ENCODE measurements at places on chromosomes 4 and X.

GRCh38 chr4:55553441-55554201 is 6.9 kb upstream of the CLOCK start:
- no peaks in the 10 kb centered on the region for H3K36me3 ChIP-seq
- H3K27ac ChIP-seq, result no peak overlapping the region
- no peak overlapping the region for H3K4me3 ChIP-seq
- peaks cover 1% of the 10 kb centered on the region for H3K4me1 ChIP-seq
- no peak for DNase-seq
- peaks cover 2% of the 10 kb centered on the region for H3K27me3 ChIP-seq

GRCh38 chr4:45423896-45424295 is 697.5 kb upstream of the GNPDA2 start:
- H3K4me1 ChIP-seq, result no peaks in the 10 kb centered on the region
- no peak overlapping the region for H3K27ac ChIP-seq

- H3K4me1 ChIP-seq, result peaks cover 19% of the 10 kb centered on the region
- H3K27ac ChIP-seq, result no peak overlapping the region
- H3K27me3 ChIP-seq, result peaks cover 3% of the 10 kb centered on the region
Observed at GRCh38 chr4:80092088-80092487, 19.1 kb upstream of the ANTXR2 start.

DNA sequence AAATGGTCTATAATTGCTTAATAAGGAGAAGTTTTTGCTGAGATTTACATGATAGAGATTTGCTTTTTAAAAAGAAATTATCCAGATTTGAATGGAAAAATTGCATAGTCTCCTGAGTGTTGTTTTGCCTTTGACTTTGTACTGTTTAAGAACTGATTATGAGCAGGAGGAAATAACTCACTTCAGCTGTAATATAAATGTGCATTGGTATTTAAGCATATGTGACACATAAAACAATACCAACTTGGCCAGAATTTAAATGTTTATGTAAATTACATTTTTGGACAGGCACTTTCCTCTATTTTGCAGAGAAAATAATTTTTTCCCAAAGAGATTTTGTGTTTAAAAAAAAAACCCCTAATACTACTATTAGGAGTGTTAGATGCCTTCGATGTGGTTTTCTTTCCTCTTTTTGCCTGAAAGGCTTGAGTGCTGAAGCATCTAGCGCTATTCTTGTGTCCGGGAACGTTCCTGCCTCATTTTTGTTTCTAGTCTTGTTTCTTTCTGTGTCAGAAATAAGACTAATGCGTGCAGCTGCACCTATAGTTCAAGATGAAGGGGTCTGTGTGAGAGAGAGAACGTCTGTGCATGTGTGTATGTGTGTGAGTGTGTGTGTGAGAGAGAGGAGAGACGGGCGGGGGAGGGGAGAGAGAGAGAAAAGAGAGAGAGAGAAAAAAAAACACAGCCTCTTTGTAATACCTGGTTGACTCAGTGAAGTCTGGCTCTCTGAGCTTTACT is 60.8 kb downstream of the TBL1X start:
- peak overlapping the region; percentile 13 for H3K27ac ChIP-seq
- H3K27me3 ChIP-seq, result no peaks in the 10 kb centered on the region
- H3K4me1 ChIP-seq, result peaks cover 31% of the 10 kb centered on the region
- no peaks in the 10 kb centered on the region for H3K36me3 ChIP-seq

GRCh38 chr4:111572470-111572869 is 572.8 kb upstream of the FAM241A start:
- no peak overlapping the region for H3K27ac ChIP-seq
- H3K36me3 ChIP-seq, result no peaks in the 10 kb centered on the region
- H3K27me3 ChIP-seq, result no peaks in the 10 kb centered on the region
- DNase-seq, result no peak
- peaks cover 2% of the 10 kb centered on the region for H3K4me1 ChIP-seq

DNA sequence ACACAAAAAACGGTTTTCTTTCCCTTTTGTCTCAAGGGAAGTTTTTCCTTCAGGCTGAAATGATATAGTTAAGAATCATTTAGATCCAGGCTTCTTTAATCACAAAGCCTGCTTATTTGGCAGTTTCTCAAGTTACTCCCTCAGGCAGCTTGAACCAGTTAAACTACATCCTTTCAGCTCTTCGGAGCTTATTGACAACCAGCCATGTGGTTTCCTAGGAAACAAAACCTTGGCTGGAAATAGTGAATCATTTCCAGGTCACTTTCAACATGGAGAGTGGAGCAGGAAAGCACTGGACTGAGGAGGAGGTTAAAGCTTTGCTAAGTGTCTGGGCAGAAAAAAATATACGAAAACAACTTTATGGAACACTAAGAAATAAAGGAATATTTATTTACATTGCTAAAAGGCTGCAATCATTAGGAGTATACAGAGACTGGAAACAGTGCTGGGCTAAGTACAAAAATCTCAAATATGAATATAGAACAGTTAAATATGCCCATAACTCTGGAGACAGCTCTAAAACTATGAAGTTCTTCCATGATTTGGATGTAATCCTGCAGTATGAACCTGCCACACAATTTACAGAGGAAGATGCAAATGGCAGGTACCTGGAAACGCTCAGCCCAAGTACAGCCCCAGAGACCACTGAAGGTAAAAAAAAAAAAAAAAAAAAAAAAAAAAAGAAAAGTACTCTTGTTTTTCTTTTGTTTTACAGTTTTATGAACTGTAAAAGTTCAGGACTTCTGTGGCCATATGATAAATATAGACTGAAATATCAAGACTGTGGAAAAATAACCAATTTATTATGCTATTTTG is 23.2 kb upstream of the AASDH start:
- peak overlapping the region; percentile 97 for H3K27ac ChIP-seq
- no peaks in the 10 kb centered on the region for H3K27me3 ChIP-seq
- H3K4me1 ChIP-seq, result peaks cover 48% of the 10 kb centered on the region
- H3K36me3 ChIP-seq, result peaks cover 8% of the 10 kb centered on the region
- DNase-seq, result no peak

- no peaks in the 10 kb centered on the region for H3K36me3 ChIP-seq
- H3K4me1 ChIP-seq, result peaks cover 22% of the 10 kb centered on the region
- peak; percentile 29 for DNase-seq
Observed at GRCh38 chrX:107826238-107827029, 768 bp downstream of the MID2 start.

DNA sequence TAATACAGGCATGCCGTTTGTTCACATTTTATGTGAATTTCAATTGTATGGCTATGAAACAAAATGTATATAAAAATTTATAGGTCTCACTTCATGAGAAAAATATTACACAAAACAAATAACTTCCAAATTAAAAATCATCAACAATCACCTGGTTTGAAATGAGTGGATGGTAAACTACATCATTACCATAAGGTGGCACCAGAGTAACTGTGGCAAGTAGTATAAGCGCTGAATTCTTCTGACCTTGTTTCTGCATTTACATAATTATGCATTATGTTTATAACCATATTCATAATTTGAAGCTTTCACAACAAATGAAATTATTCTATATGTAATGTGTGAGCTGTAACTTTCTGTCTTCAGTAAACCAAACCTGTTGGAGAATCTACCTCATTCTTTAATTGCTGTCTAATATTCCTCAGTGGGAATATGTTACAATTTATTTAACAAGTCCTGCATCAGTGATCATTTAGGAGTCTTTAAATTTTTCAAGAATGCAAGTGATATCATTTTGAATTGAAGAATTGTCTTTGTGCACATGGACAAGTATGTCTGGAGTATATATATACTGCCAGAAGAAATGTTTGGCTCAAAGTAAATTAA is 55.2 kb downstream of the MMRN1 start:
- H3K36me3 ChIP-seq, result no peaks in the 10 kb centered on the region
- H3K27me3 ChIP-seq, result peaks cover 4% of the 10 kb centered on the region
- H3K4me3 ChIP-seq, result no peak overlapping the region
- H3K4me1 ChIP-seq, result peaks cover 6% of the 10 kb centered on the region

GRCh38 chr4:42817913-42818312 is 74.6 kb upstream of the GRXCR1 start:
- peaks cover 1% of the 10 kb centered on the region for H3K27me3 ChIP-seq
- no peak overlapping the region for H3K27ac ChIP-seq
- H3K4me3 ChIP-seq, result no peak overlapping the region
- H3K4me1 ChIP-seq, result no peaks in the 10 kb centered on the region
- DNase-seq, result no peak

DNA sequence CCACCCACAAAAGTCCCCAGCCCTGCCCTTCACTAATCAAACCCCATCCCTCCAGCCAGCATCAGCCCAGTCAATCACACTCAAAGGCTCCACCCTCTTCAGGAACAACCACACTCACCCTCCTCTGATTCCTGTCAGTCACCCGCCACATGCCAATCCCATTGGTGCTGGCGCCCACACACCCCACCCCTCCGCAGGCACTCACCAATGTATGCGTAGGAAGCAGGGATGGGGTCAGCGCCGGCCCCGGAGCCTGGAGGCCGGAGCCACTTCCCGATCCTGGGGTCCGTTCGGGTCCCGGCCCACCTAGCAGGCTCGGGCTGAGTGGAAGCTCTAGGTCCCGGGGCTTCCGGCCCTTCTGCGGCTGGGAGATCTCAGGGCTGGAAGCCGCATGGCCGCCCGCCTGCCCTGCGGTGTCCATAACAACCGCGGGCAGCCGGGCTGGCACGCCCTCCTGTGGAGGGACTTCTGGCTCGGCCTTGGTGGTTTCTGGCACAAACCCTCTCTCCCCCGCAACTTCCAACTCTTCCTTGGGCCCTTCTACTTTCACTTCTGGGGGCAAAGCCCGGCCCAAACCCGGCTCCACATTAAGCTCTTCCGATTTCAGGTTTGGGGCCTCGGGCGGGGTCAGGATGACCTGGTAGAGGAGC is 7.9 kb upstream of the CFP start:
- H3K36me3 ChIP-seq, result peaks cover 40% of the 10 kb centered on the region
- H3K27ac ChIP-seq, result no peak overlapping the region
- no peaks in the 10 kb centered on the region for H3K27me3 ChIP-seq
- H3K4me1 ChIP-seq, result no peaks in the 10 kb centered on the region
- H3K4me3 ChIP-seq, result no peak overlapping the region

DNA sequence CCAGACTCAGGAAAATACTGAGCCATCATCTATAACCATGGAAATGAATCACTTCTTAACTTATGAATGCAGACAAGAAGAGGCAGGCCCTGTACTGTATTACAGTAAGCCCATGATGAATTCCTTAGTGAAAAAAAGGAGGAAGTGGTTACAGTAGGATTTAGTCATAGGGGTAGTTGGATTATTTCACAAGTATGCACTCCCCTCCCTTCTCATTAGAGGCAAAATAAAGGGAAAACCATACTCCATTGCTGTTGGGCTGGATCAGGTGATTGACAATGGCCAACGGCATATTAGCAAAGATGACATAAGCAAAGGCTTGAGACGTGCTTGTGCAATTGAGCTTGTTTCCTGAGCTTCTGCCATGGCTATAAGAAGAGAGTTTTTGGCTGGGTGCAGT is 181.1 kb upstream of the PRPS2 start:
- DNase-seq, result no peak
- peaks cover 20% of the 10 kb centered on the region for H3K27me3 ChIP-seq
- no peak overlapping the region for H3K27ac ChIP-seq
- H3K4me3 ChIP-seq, result no peak overlapping the region
- no peaks in the 10 kb centered on the region for H3K36me3 ChIP-seq

DNA sequence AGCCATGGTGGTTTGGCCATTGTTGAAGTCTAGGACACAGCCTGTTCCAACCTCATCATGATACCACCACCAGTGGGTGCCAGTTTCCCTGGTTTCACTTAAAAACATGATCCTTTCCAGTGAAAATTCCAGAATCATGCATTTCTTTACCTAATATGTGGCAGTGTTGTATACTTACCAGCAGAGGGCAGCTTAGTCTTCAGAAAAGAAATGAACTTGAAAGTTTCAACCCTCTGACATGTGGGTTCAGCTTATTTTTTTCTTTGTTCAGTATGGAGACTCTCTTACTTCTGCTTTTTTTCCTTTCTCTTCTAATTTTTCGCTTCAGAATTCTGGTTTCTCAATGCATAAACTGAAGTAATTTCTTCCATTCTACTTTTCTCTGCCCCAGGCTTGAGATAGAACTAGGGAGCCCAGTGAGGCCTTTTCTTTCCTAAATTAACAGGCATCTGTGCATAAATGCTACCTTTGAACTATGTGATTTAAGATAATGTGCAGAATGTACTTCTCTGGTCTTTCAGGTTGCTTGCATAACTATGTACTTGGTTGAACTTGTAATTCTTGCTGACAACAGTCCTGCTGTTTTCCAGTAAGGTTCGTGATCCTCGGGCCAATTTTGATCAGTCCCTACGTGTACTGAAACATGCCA is 10.7 kb downstream of the LIAS start:
- peaks cover 20% of the 10 kb centered on the region for H3K4me1 ChIP-seq
- H3K27ac ChIP-seq, result peak overlapping the region; percentile 98
- peaks cover 9% of the 10 kb centered on the region for H3K36me3 ChIP-seq
- no peaks in the 10 kb centered on the region for H3K27me3 ChIP-seq

GRCh38 chr4:144183165-144183564 is 42.6 kb upstream of the GYPA start:
- DNase-seq, result no peak
- H3K36me3 ChIP-seq, result no peaks in the 10 kb centered on the region
- H3K4me1 ChIP-seq, result peaks cover 23% of the 10 kb centered on the region
- H3K27me3 ChIP-seq, result no peaks in the 10 kb centered on the region

- H3K36me3 ChIP-seq, result no peaks in the 10 kb centered on the region
- H3K27me3 ChIP-seq, result peaks cover 2% of the 10 kb centered on the region
- H3K4me3 ChIP-seq, result no peak overlapping the region
- H3K27ac ChIP-seq, result no peak overlapping the region
- H3K4me1 ChIP-seq, result no peaks in the 10 kb centered on the region
Observed at GRCh38 chr4:163588532-163588931, 94.0 kb downstream of the TMA16 start.

DNA sequence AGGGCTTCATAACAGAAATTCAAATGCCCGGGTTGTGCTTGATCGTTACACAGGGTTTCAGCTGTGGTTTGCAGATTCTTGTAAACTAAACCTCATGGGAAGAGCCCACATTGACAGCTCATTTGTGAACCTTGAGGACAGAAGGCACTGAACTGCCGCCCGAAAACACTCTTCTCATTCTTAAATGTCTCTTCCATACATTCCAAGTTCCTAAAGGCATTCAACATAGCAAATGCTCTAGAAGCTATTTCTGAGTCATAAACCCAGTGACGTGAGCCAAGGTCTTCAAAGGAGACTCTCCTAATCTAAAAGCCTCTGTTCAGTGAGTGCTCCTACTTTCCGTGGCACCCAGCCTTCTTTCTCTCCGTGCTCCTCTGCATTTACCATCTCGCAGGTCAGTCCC is 737.8 kb upstream of the FRG1 start:
- H3K4me3 ChIP-seq, result no peak overlapping the region
- no peak overlapping the region for H3K27ac ChIP-seq
- H3K4me1 ChIP-seq, result peaks cover 16% of the 10 kb centered on the region
- DNase-seq, result no peak
- H3K36me3 ChIP-seq, result no peaks in the 10 kb centered on the region

- peaks cover 2% of the 10 kb centered on the region for H3K36me3 ChIP-seq
- H3K4me3 ChIP-seq, result no peak overlapping the region
- peaks cover 44% of the 10 kb centered on the region for H3K4me1 ChIP-seq
- no peaks in the 10 kb centered on the region for H3K27me3 ChIP-seq
Observed at GRCh38 chrX:2707334-2707760, 16.3 kb downstream of the CD99 start.

DNA sequence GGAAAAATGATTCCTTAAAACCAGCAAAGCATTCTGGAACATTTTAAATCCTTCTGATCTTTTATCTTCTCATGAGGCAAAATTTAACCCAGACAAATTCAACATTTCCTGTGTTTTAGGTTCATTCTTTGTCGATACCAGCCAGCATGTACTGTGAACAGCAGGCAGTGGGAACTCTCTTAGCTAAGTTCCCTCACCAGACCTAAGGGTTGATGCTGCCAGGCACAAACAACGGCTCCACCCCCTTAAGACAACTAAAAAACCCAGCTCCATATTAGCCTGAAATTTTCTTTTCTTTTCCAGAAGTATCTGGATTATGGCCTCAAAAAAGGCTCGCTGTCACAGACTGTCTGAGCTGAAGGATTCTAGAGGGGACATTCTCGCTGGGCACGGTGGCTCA is 2.4 kb upstream of the RBM47 start:
- peaks cover 49% of the 10 kb centered on the region for H3K4me1 ChIP-seq
- no peak for DNase-seq
- H3K36me3 ChIP-seq, result no peaks in the 10 kb centered on the region
- peak overlapping the region; percentile 89 for H3K27ac ChIP-seq
- no peak overlapping the region for H3K4me3 ChIP-seq

All from mesothelial cell of epicardium (in vitro differentiated cells).